ENCODE measurements at places on chromosomes 12 and 14.

DNA sequence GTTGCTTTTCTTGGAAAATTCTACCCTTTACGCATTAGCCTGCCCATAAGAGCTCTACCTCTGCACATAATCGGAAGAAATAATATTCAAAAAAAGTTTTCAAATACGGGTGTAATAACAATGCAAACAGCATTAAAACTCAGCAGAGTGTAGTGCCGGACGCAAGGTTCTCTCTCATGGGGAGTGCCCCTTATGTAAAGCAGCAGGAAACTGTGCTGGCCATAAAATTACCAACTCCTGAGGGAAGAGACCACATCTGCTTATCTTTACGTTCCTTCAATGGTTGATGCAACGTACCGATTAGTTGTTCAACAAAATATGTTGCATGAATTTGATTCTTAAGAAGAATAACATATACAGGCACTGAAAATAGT is 118.7 kb upstream of the TMCC3 start:
- DNase-seq, result no peak

DNA sequence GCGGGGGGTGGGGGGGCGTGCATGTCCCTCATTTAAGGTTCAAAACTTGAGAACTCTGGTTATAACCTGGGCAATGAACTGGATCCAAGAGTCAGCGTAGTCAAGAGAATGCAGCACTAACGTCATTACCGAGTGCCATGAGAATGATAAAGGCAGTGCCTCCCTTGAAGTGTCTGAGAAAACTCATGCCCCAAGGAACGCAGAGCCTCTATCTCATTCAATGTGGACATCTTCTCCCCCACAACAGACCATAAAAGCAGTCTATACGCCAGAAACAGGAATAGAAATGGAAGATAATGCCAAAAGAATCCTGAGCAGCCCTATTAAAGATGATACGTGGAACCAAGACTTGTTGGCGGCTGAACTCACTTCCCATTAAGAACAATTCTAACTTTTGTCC is 208.6 kb downstream of the MED13L start:
- no peak for DNase-seq

GRCh38 chr12:101527682-101528081 is 52.5 kb downstream of the SPIC start:
- DNase-seq, result no peak

- no peak for DNase-seq
Observed at GRCh38 chr12:108519558-108519957, 4.5 kb downstream of the FICD start.

DNA sequence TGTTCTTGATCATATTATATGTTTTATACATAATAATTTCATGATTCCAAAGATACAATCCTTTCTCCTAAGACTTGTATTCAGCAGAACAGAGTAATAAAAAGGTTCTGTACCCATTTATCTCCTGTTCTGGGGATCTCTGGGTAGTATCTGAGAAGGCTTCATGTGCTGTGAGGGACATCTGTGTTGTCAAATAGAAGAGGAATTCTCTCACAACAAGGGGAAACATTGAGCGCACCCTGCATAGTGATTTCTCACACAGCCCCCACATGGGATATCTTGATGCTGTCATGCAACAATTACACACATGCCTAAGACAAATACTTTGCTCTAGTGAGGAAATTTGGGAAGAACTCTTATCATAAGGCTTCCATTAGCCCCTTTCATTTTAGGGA is 101.8 kb upstream of the ATF1 start:
- DNase-seq, result no peak

GRCh38 chr14:96138241-96138640 is 66.4 kb upstream of the BDKRB2 start:
- DNase-seq, result no peak

- DNase-seq, result no peak
Observed at GRCh38 chr14:57748279-57748678, 117.6 kb downstream of the SLC35F4 start.

- DNase-seq, result no peak
Observed at GRCh38 chr12:109645708-109646107, 67.9 kb upstream of the FAM222A start.

- no peak for DNase-seq
Observed at GRCh38 chr12:102513739-102514138, 33.4 kb upstream of the IGF1 start.

- DNase-seq, result no peak
Observed at GRCh38 chr12:90512518-90512917, 442.5 kb downstream of the CCER1 start.

DNA sequence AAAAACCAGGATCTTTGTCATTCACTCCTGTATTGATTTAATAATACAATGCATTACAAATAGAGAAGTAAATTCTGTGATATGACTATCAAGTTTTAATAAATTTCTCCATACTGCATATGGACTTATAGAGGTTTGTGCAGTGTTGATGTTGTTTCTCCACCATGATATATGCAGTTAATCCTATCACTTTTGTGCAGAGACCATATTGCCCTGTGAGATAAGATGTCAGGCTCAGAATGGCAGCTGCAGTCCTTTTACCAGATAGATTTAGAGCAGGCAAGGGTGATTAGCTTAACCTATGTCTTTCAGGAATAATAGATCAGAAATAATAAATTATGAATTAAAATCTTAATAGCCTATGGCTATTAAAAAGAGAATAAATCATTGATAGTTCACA is 38.6 kb upstream of the KCNJ8 start:
- no peak for DNase-seq

DNA sequence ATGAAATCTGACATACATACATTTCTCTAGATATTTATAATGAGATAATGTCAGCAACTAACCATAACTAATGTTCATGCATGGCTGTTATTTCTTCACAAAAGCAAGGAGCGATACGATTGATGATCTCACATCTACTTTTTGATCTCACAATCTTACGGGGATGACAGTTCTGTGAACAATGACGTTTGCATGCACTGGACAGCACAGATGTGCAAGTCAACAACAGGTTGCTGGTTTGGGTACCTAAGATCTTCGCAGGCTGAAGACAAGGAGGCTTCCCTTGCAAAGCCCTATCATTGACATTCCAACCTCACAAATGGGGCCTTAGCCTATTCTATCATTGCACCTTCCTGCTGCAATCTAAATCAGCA is 53.6 kb downstream of the C12orf42 start:
- no peak for DNase-seq

GRCh38 chr12:6979453-6979852 is 8.7 kb downstream of the EMG1 start:
- no peak for DNase-seq

DNA sequence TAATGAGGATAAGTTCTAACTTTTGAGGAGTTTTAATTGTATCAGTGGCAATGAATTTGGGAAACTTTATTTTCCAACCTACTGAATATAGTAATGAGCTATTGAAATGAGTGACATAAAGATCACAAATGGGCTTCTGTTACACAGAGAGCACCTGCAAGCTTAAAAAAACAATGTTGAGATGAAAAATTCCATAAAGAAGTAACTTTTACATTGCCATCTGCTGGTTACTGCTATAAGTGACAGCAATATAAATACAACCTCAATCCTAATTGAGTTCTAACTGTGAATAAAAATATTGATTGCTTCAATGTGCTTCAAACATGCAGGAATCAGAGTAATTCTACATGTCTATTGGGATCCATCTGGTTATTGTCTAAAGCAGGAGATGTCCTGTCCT is 14.2 kb downstream of the WIF1 start:
- DNase-seq, result no peak

- DNase-seq, result no peak
Observed at GRCh38 chr12:89721291-89721987, 12.8 kb upstream of the ATP2B1 start.

- DNase-seq, result peak; percentile 14
Observed at GRCh38 chr14:71103662-71104484, 196.6 kb downstream of the PCNX1 start.

DNA sequence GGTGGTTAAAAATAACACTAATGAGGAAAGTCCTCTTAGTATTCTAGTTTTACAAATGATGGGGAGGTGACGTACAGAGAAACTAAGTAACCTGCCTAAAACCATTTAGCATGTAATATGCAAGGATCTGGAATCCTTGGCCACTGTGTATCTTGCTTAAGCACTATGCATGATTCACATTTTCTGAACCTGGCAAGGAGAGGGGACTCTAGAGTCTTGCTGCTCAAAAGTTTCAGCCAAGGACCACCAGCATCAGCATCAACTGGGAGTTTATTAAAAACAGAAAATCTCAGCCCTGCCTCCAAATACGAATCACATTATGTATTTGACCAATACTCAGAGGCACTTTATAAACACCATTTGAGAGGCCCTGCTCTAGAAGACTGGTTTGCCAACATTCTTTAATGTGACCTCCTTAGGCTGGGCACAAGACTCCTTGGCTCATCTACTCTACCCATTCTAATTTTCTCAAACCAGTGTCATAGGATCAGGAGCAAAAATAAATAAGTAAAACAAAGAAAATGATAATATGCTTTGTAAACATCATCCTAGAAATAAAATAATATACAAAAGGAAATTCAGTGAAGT is 52.9 kb downstream of the ABCC9 start:
- DNase-seq, result no peak

- no peak for DNase-seq
Observed at GRCh38 chr12:28459481-28459880, 269.2 kb downstream of the CCDC91 start.

- DNase-seq, result no peak
Observed at GRCh38 chr14:95024380-95024779, 132.9 kb downstream of the DICER1 start.

GRCh38 chr14:49769171-49769570 is 1.2 kb downstream of the KLHDC2 start:
- no peak for DNase-seq

GRCh38 chr12:104741497-104742367 is 216.4 kb downstream of the SLC41A2 start:
- no peak for DNase-seq

- peak; percentile 95 for DNase-seq
Observed at GRCh38 chr12:90253674-90254181, 545.1 kb upstream of the ATP2B1 start.

DNA sequence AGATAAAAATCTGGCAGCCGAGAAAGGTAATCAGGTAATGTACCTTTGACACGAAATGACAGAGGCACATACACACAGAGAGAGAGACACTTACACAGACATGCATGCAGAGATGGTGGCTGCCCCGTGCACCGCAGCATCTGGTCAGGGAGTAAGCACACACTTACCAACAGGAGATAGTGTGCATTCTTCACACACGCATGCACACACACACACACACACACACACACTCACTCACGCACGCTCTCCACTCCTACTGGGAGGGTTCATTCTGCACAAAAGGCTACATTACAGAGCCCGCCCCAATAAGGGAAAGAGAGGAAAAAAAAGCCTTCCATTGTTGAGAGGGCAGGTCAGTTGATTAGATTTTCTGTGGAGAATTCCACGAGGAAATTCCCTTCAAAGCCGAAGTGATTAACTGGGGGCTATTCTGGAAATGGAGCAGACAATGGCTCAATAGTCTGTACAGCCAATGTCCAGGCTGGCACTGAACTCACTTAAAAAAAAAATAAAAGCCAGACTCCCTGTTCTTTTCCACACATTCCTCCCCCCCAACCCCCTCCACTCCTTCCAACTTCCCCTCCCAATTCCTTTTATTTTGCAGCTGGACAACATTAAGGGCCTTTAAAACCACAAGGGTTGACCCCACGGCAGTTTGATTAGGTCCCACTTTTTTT is 1.4 kb upstream of the SOX5 start:
- peak; percentile 33 for DNase-seq

- no peak for DNase-seq
Observed at GRCh38 chr12:50220363-50220995, 53.3 kb upstream of the CERS5 start.

DNA sequence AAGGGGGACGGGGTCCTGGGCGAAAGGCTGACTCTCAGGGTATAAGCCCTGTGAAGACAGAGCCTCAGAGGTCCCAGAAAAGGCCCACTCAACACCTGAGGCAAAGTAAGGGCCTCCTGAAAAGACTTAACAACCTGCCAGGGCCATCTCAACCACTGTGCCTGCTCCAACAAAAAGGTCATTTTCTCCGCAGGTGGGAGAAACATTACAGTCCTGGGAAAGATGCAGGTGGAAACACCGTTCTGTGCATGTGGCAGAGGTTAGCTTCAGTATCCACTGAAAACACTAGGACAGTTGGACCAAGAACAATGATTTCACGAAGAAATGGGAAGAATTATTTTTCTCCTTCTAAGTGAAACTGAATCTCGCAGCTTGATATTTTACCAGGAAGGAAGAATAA is 50.9 kb downstream of the CCDC88C start:
- DNase-seq, result no peak

- no peak for DNase-seq
Observed at GRCh38 chr14:104599446-104599845, 5.1 kb downstream of the TMEM179 start.

DNA sequence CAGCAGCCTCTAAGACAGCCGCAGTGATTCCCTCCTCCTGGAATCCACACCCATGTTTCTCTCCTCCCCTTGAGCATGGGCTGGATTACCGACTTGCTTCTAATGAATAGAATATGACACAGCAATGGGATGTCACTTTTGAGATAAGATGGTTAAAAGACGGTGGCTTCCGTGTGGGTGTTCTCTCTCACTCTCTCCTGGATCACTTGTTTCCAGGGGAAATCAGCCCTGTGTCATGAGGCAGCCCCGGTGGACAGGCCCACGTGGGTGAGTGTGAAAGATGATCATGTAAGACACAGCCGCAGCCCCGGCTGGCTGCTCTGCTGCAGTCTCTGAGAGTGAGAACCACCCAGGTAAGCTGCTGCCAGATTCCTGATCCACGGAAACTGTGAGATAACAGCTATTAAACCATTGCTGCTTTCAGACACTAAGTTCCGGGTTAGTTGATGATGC is 10.7 kb downstream of the MOAP1 start:
- no peak for DNase-seq

GRCh38 chr14:87989221-87989955 is 3.6 kb downstream of the GALC start:
- DNase-seq, result no peak

- no peak for DNase-seq
Observed at GRCh38 chr12:52648012-52648550, 3.9 kb downstream of the KRT2 start.

- no peak for DNase-seq
Observed at GRCh38 chr12:41008472-41008871, 179.6 kb upstream of the PDZRN4 start.

- DNase-seq, result no peak
Observed at GRCh38 chr12:116263844-116264243, 13.6 kb downstream of the MED13L start.
